Kidney tubule cell (primary cell): ENCODE measurements at places on chromosomes 4 and X.
A peak's percentile ranks its signal among the peaks of the same experiment; 100 is the strongest.

DNA sequence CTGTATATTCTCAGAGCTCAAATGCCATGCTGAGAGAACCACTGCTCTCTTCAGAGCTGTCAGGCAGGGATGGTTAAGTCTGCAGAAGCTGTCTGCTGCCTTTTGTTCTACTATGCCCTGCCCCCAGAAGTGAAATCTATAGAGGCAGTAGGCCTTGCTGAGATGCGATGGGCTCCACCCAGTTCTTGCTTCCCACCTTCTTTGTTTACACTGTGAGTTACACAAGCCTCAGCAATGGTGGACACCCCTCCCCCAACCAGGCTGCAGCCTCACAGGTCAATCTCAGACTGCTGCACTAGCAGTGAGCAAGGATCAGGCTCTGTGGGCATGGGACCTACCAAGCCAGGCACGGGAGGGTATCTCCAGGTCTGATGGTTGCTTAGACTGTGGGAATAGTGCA is 271.6 kb downstream of the CENPC start:
- no peak for DNase-seq

DNA sequence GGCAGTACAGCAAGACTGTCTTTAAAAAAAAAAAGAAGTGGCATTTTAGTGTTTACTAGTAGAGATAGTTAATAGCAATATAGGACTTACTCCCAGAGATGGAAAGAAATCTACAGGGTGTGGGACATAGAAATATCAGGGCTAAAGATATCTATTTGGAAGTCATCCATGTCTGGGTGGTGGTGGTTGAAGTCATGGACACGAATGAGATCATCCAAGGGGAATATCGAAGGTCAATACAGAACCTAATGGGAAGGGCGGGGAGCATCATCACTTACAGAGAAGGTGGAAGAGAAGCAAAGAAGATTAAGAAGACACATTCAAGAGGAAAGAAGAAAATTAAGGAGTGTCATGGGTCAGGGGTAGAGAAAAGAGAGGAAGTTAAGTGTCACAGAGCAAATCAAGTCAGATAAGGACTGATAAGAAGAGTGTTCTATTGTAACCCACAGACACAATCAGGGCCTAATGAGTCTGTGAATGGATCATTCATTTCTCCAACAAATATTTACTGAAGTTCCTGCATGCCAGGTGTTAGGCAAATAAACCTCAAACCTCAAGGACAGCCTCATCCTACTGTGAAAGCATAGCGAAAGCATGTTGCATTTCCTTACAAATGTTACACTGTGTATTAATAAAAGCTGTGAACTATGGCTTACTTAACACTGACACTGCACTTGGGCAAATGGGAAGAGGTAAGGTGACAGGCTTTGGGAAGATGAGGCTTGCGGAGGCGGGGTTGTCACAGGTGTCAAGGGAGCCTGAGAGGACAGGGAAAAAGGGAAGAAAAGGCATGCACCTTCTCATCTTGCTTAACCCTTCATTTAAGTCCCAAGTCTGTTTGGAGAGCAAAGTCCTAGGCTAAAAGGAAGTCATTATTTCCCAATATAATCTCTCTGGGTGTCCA is 65.3 kb downstream of the ELOVL6 start:
- peak; percentile 40 for DNase-seq

- DNase-seq: peak; percentile 52
Observed at GRCh38 chr4:76950956-76951671, 1.6 kb downstream of the SEPTIN11 start.

- no peak for DNase-seq
Observed at GRCh38 chr4:16952896-16953630, 54.6 kb upstream of the LDB2 start.

GRCh38 chr4:174983128-174983750 is 65.1 kb downstream of the ADAM29 start:
- no peak for DNase-seq

- DNase-seq: peak; percentile 46
Observed at GRCh38 chrX:15292861-15293260, 22.6 kb downstream of the ASB11 start.

- DNase-seq: no peak
Observed at GRCh38 chr4:183299464-183299863, 20.6 kb downstream of the CLDN22 start.

- DNase-seq: no peak
Observed at GRCh38 chr4:140837736-140838135, 81.6 kb upstream of the TBC1D9 start.

GRCh38 chrX:44032479-44032878 is 59.3 kb upstream of the NDP start:
- DNase-seq: no peak

DNA sequence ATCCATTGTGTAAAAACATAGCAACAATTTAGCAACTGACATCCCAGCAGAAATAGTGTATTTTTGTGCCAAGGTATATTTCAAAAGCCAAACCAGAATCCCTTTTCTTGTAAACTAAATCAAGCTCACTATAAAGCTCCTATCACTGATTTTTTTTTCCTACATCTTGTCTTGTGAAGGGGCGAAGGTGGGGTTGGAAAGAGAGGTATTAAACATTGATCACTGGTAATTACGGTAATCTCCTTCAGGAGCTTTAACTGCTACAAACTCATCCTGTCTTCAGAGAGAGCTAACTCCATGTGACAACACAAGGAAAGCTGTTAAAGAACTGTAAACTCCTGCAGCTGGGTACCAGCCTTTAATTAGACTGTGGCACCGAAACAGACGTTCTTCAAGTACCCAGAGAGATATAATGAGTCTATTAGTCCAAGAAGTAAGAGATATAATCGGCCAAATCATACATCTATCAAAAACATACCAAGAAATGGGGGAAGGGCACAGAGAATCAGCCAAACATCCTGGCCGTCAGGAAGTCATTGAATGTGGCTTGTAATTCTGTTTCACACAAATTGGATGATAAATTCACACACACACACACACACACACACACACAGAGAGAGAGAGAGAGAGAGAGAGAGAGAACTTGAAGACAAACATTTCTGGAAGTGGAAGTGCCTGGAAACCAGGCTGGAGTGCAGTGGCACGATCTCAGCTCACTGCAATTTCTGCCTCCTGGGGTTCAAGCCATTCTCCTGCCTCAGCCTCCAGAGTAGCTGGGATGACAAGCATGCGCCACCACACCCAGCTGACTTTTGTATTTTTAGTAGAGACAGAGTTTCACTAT is 111.9 kb upstream of the PPARGC1A start:
- peak; percentile 24 for DNase-seq

GRCh38 chr4:8276358-8277240 is 7.0 kb downstream of the HTRA3 start:
- no peak for DNase-seq

- no peak for DNase-seq
Observed at GRCh38 chrX:98194036-98194435, 1310.3 kb downstream of the RPA4 start.
